ENCODE measurements at places on chromosomes 1 and 21.
A peak's percentile ranks its signal among the peaks of the same experiment; 100 is the strongest.

DNA sequence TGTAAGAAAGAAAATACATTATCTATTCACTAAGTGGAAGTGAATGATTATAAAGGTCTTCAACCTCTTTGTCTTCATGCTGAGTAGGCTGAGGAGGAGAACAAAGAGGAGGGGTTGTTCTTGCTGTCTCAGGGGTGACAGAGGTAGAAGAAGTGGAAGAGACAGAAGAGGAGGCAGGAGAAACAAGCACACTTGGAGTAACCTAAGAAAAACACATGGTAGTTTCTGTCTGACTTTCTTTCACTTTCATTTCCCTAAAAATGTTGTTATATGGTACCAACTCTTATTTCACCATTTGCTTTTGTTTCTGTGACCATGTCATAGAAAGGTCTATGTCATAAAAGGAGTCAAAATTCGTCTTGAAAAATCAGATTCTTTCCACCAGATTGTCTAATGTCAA, 696.6 kb upstream of the BRINP3 start:
- no peak for DNase-seq

- no peak for DNase-seq
Measured at GRCh38 chr1:243471754-243472745, 216.2 kb downstream of the SDCCAG8 start.

- no peak for DNase-seq
Measured at GRCh38 chr21:38323721-38324531, 67.1 kb downstream of the KCNJ15 start.

DNA sequence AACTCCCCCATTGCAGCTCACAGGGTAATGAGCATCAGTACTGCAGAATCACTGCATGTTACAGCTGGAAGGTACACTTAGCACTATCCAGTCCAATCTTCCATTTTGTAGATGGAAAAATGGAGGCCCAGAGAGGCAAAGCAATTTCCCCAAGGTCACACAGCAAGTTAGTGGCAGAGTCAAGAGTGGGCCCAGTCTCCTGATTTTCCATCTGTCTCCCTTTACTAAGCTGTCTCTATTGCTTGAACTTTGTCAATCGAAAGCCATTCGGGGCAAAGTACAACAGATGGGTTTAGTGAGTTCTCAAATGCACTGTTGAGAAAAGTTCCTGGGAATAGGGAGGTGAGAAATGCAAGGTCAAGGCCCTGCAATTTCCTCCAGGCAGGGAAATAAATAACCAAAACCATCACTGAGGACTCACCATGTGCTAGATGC, 50.4 kb upstream of the IFFO2 start:
- no peak for DNase-seq

DNA sequence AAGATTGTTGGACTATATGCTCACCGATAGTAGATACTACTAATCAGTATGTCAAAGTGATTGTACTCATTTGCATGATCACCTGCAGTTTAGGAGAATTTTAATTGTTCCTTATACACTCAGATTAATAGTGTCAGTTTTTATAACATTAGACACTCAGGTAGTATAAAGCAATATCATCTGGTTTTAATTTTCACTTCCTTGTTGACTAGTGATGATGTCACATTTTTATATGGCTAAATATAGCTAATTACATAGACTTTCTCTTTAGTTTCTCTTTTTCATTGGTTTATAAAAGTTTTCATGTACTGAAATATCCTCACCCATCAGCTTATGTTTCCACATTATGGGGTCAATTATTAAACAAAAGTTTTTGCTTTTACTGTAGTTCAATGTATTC, 1332.4 kb upstream of the ADGRL2 start:
- no peak for DNase-seq

- no peak for DNase-seq
Measured at GRCh38 chr1:181151378-181152326, 63.2 kb downstream of the IER5 start.

GRCh38 chr1:87362063-87362833, 33.6 kb downstream of the LMO4 start:
- DNase-seq = no peak

DNA sequence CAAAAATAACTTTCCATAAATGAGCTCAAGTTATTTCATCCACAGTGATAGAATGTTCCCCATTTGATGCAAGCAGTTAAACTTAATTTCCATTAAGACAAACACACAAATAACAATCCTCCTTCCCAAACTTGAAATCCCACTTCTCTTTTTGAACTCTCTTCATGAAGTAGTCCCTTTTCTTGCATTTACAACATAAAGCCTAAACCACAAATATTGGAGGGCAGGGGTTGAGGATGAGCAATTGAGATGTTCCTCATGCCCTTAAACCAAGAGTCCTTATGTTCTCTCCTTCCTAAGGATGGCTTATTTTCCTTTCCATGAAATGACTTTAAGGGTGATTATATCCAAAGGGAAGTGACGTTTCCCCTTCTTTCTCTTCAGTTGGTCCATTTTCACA, 228.8 kb downstream of the DISC1 start:
- DNase-seq = no peak

GRCh38 chr1:27958513-27958912, 1.3 kb upstream of the XKR8 start:
- no peak for DNase-seq

DNA sequence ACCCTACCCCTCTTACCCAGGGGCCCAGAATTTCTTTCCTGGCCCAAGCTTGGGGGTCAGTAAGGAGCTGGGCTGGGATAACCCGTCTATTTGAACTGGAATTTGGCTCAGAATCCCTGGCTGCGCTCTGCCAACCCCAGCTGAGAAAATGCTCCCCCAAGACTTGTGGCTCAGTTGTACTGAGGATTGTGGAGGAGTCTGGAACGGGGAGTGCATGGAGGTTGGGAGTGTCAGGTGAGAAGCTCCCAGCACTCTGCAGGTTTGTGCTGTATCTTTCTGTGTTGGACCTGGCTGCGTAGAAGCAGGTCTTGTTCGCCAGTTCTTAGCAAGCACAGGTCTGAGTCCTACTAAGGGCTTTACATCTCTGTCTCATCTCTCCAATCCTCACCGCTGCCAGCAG, 1.6 kb downstream of the TCEA3 start:
- DNase-seq = no peak

DNA sequence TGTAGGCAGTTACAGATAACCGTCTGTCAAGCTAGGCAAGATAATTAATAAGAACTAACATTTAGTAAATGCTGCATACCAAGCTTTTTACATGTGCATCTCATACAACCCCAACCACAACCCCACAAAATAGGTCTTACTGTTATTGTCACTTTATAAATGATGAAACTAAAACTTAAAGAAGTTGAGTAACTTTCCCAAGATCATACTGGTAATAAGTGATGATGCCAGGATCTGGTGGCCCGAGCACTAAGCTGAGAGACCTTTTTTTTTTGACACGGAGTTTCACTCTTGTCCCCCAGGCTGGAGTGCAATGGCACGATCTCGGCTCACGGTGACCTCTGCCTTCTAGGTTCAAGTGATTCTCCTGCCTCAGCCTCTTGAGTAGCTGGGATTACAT, 1.8 kb downstream of the NCSTN start:
- DNase-seq = no peak

DNA sequence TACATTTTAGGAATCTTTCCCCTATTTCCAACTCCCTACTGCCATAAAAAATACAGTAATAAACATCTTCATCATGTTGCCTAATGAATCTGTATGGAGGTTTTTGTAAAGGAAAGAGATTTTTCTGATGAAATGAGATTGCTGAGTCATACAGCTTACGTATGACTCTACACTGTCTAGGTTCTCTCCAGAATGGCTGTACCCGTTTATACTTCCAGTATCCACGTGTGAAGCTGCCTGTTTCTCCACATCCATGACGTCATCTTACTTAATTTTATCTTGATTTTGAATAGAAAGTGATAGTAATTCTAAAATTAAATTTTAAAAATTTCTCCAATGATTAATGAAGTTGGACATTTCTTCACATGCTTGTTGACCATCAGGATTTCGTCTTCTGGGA, 103.7 kb downstream of the COQ8A start:
- DNase-seq = no peak

GRCh38 chr1:163178628-163179027, 24.1 kb downstream of the RGS5 start:
- DNase-seq = no peak

- no peak for DNase-seq
Measured at GRCh38 chr1:44976252-44976651, 10.1 kb downstream of the EIF2B3 start.

DNA sequence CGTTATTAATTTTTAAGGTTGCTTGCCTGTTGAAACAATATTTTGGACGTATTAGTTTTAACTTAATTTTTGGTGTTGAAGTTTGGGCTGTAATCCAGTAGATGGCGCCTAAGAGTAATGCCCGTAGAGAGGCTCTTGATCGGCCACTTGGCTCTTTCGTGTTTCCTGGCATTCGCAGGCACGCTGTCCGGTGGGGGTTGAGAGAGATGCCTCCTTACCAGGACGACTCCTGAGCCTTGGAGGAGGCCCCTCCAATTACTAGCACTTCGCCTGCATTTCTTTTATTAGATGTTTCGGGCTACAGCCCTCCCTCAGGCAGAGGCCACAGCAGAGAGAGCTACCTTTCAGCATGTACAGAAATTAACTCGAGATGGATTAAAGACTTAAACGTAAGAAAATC, 12.0 kb downstream of the OR2M4 start:
- DNase-seq = peak; percentile 12

- DNase-seq = peak; percentile 24
Measured at GRCh38 chr1:8816831-8817411, 519 bp downstream of the RERE start.

- no peak for DNase-seq
Measured at GRCh38 chr1:185741551-185741950, 7.4 kb downstream of the HMCN1 start.

DNA sequence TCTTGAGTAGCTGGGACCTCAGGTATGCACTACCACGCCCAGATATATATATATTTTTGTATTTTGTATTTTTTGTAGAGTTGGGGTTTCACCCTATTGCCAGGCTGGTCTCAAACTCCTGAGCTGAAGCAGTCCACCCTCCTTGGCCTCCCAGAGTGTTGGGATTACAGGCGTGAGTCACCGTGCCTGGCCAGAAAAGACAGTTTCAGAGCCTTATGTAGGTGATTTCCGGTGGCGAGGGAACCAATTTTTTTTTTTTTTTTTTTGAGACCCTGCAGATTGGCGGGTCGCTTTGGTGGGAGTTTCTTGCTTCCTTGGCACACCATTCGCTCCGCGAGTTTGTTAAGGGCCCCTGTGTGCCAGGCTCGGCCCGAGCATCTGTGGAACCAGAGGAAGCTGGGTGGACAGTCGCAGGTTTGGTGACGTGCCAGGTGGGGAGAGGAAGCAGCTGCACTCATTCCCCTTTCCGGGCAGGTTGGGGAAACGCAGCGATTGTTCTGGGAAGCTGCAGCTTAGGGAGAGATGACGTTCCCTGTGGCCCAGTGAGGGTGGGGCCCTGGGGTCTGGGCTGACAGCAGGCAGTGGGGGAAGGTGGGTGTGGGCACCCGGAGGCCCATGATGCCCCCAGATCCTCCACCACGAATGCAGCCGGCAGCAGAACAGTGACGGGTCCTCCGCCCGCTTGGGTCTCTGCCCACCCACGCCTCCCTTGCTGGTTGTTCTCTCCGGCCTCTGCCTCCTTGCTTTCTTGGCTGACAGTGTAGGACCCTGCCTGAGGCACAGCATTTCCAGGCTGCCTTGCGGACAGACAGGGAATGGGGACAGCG, 25.1 kb downstream of the SPSB1 start:
- no peak for DNase-seq

DNA sequence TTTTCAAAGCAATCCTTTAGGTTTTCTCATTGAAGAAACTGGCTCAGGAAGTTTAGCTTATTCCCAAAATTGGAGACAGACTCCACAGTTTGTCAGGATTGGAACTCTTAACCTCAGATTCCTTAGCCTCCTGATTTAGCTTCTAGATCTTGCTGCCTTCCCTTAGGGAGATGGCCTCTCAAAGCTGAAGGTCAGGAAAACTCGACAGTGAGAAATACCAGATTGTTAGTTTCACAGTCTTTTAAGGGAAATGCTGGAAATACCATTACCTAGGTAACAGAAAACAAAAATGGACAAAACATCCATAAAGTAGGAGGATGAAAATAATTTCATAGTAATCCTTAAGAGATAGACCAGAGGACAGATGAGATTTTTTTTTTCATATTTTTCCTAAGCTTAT, 7.8 kb downstream of the RASAL2 start:
- no peak for DNase-seq

DNA sequence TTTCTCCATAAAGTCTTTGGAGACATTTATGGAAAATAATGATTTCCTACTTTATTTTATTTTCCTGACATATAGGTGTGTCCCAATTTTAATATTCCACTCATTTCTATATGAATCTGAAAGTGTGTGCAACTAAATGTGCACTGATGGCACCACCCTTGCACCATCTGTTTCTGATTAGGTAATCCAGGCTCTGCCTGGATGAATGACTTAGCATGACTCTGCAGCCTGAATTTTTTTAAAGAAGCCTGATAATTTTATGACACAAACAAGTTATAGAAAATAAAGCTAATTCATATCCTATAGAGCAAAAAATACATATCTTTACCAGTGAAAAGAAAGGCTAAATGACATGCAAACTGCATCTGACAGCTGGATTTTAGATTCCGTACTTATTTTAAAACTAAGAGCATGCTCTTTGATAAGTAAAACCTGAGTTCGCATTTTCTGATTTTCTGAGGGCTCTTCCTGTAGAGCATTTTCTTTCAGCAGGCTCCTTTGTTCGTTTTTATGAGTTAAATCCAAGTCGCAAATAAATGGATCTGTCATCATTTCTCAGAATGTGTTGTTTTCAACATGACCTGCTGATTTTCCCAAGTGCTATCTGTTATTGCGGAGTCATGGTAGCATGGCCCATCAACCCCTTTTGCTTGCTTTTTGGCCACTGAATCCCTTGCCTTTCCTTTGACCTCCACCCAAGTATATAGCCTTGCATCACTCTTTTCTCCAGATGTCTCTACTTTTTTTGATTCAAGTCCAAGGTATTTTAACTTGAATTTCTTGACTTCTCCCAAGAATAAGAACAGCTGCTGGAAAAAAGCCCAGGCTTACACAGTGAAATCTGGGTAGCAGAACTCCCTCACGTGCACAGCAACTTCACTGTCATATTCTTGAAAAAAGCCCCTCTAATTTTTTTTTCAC, 52.8 kb upstream of the LYPLAL1 start:
- no peak for DNase-seq
